ENCODE measurements at places on chromosomes 4 and X.

DNA sequence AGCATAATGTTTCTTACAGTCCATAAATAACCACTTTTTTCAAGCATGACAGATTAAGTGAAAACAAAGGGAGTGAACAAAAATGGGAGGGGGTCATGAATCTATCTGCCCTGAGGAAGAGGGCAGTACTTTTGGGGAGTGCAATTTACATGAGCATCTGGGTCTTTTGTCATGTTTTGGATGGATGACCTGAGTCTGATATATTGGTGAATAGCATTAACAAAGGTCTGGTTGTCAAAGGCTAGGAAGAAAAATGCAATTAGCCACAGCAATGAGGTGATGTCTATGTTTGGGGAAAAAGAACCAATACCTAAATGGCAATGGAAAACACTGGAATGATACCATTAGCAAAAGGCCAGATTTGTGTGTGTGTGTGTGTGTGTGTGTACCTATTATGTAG lies 15.1 kb upstream of the MAD2L1 start:
- H3K36me3 ChIP-seq, result no peaks in the 10 kb centered on the region
- H3K27ac ChIP-seq, result no peak overlapping the region
- no peaks in the 10 kb centered on the region for H3K4me1 ChIP-seq
- H3K4me3 ChIP-seq, result no peak overlapping the region

- peaks cover 8% of the 10 kb centered on the region for H3K4me1 ChIP-seq
- no peaks in the 10 kb centered on the region for H3K27me3 ChIP-seq
- H3K4me3 ChIP-seq, result peak overlapping the region; percentile 95
These were observed 863 bp upstream of the RAB33A start for GRCh38 chrX:130170752-130171445.

DNA sequence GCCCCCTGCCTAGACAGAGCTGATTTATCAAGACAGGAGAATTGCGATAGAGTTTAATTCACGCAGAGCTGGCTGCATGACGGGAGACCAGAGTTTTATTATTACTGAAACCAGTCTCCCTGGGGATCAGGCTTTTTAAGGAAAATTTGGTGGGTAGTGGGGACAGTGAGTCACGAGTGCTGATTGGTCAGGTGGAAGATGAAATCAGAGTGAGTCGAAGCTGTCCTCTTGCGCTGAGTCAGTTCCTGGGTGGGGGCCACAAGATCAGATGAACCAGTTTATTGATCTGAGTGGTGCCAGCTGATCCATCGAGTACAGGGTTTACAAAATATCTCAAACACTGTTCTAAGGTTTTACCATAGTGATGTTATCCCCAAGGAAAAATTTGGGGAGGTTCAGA lies 36.6 kb downstream of the MYOZ2 start:
- no peak overlapping the region for H3K27ac ChIP-seq
- H3K4me1 ChIP-seq, result peaks cover 6% of the 10 kb centered on the region
- peak; percentile 31 for ATAC-seq
- H3K36me3 ChIP-seq, result no peaks in the 10 kb centered on the region

GRCh38 chrX:68354879-68355628 lies 78.2 kb downstream of the OPHN1 start:
- no peaks in the 10 kb centered on the region for H3K4me1 ChIP-seq
- no peak overlapping the region for H3K27ac ChIP-seq
- H3K36me3 ChIP-seq, result no peaks in the 10 kb centered on the region
- no peak for ATAC-seq

GRCh38 chrX:133985164-133985966 lies at the start of gene GPC3:
GPC3 (minus strand) TSS chrX:133985594.
- H3K36me3 ChIP-seq, result no peaks in the 10 kb centered on the region
- no peaks in the 10 kb centered on the region for H3K4me1 ChIP-seq
- peak within 1 kb of the TSS; percentile 46 for H3K4me3 ChIP-seq
- H3K27me3 ChIP-seq, result peaks cover 22% of the 10 kb centered on the region

DNA sequence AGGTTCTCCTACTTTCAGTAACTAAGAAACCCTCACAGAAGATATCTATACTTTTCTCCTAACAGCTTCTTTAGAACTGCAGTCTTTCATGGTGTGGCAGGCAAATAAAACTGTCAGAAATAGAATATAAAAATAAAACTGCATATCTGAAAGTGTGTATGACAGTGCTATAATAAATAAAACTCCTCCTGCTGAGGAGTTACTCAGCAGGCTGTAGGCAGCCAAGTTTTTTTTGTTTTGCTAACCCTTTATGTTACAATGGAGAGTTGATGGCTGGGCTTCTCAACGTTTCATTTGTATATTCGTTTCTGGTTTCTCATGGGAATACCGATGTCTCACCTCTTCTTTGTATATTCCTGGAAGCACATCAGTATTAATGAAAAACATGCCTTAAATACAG lies 18.2 kb upstream of the UGT2B10 start:
- no peak overlapping the region for H3K27ac ChIP-seq
- no peaks in the 10 kb centered on the region for H3K4me1 ChIP-seq
- H3K27me3 ChIP-seq, result no peaks in the 10 kb centered on the region

- ATAC-seq, result no peak
- H3K4me1 ChIP-seq, result no peaks in the 10 kb centered on the region
- H3K36me3 ChIP-seq, result no peaks in the 10 kb centered on the region
- H3K4me3 ChIP-seq, result no peak overlapping the region
- H3K27me3 ChIP-seq, result no peaks in the 10 kb centered on the region
These were observed 981.3 kb downstream of the C4orf33 start for GRCh38 chr4:130077275-130077674.

DNA sequence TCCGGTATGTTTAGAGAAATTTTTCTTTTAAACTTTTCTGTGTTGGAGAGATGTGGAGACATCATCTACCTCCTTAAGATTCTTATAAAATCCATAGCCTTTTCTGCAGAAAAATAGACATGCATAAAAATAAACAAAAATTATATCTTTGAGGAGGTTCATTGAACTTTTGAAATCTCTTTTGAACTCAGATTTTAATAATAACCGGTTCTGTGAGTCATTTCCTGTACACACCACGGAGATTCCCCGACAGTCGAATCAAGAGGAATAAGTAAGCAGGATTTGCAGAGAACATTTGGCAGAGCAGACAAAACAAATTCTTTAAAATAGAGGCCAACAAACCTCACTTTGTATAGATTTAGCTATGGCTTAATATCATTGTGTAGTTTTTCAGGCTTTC lies 918.7 kb upstream of the POU3F4 start:
- no peak for ATAC-seq
- H3K36me3 ChIP-seq, result no peaks in the 10 kb centered on the region
- no peaks in the 10 kb centered on the region for H3K27me3 ChIP-seq
- no peaks in the 10 kb centered on the region for H3K4me1 ChIP-seq

DNA sequence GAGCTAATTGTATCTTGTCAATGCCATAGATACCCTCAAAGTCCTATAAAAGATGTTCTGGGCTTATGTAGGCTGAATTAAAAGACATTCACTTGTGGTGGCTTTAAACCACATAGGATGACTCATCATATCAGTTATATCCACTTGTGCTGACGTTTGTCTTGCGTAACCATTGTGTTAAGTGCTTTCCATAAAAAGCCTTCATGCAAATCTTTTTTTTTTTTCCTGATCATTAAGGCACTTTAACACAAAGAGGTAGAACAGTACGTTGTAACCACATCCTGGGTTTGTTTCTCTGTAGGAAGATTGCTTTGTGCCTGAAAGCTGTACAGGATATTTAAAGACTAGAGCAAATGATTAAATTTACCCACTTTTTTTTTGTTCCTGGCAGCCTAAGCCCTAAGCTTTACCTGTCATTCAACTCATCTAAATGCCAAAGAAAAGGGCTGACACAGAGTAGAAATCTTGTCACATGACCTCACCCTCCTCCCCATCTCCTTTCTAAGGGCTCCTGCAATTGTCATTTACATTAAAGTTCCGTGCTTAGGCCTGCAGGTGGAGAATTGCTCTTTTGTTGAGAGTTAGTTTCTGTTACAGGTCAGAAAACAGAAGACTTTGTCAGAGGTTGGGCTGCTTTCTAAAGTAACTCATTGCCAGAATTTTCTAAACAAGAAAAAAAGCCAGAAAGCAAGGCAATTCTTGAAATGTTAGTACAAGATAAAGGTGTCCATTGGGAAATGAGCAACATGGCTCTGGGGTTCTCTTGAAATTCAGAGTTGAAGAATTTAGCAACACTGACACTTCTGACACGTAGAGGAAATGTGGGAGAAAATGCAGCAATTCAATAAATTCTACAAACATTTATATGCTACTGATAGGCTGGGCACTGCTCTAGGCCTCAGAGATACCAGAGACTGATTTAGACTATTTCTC lies 555.6 kb downstream of the PPARGC1A start:
- peak; percentile 79 for ATAC-seq
- peak overlapping the region; percentile 87 for H3K27ac ChIP-seq
- H3K27me3 ChIP-seq, result no peaks in the 10 kb centered on the region

DNA sequence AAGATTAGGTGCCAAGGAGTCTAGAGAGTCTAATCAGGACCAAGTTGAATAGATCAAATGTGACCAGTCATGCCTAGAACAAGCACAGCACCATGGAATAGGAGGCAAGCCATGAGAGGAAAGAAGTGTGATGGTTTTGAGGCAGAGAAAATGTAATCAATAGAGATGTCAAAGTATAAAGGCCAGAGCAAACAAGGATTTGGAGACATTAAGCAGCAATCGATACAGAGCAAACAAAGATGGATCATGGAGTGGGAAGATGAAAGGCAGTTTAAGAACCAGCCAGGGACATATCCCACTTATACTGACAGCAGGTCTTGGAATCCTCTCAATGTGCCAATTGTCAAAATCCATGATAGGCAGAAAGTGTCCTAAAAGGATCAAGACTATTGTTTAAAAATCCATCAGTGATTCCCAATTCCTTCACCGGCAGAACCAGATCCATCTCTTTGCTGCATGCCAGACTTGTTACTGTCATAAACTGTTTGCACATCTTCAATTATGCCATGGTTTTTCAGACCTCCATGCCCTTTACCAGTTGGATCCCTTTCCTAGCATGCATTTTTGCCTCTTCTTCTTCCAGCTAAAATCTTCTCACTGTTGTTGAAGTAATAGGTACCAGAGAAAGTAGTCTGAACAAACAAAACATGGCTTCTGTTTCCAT lies 520.7 kb upstream of the ARX start:
- no peak overlapping the region for H3K4me3 ChIP-seq
- H3K27me3 ChIP-seq, result no peaks in the 10 kb centered on the region
- no peak overlapping the region for H3K27ac ChIP-seq
- no peaks in the 10 kb centered on the region for H3K36me3 ChIP-seq
- H3K4me1 ChIP-seq, result no peaks in the 10 kb centered on the region

GRCh38 chrX:10047631-10048030 lies 80.5 kb downstream of the CLDN34 start:
- no peak overlapping the region for H3K4me3 ChIP-seq
- H3K36me3 ChIP-seq, result no peaks in the 10 kb centered on the region
- no peaks in the 10 kb centered on the region for H3K27me3 ChIP-seq
- no peak overlapping the region for H3K27ac ChIP-seq
- peaks cover 5% of the 10 kb centered on the region for H3K4me1 ChIP-seq
- ATAC-seq, result no peak

GRCh38 chr4:18531731-18532130 lies 510.2 kb upstream of the LCORL start:
- H3K27ac ChIP-seq, result no peak overlapping the region
- H3K4me1 ChIP-seq, result no peaks in the 10 kb centered on the region
- H3K4me3 ChIP-seq, result no peak overlapping the region
- no peak for ATAC-seq
- no peaks in the 10 kb centered on the region for H3K27me3 ChIP-seq

DNA sequence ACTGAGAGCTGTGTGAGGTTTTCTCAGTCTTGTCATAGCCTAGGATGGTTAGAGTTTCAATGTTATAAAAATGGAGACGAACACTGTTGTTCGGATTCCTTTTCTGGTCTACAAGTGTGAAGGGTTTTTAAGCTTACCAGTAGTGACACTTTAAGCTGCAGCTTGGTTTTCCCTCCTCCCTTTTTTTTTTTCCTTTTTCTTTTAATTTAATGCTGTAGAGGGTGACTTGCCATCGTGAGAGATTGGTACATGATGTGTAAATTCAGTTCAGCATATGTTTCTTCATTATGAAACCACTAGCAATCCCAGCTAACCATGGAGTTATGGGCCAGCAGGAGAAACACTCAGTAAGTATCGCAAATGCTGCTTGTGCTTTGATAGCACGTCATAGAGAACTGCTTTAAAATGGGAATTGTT lies 165.0 kb downstream of the RAPGEF2 start:
- H3K36me3 ChIP-seq, result no peaks in the 10 kb centered on the region
- H3K27me3 ChIP-seq, result no peaks in the 10 kb centered on the region
- H3K27ac ChIP-seq, result no peak overlapping the region
- H3K4me3 ChIP-seq, result no peak overlapping the region

DNA sequence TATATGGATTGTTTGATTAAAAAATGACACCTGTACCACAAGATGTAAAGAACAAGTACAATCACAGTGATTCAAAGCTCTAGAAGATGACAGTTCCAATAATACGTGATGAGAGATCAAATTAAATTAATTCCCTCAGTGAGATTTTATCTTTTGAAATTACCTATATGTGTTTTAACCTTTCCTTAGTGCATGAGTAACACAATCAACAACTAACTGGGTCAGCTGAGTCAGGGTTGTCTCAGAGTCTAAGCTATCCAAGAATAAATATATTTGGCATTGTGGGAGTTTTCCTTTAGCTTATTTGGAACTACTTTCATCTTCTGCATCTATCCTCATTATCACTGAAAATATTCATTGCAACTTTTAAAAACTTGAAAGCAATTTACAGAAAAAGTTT lies 162.8 kb downstream of the WDFY3 start:
- H3K36me3 ChIP-seq, result no peaks in the 10 kb centered on the region
- no peak overlapping the region for H3K4me3 ChIP-seq
- no peak overlapping the region for H3K27ac ChIP-seq
- no peak for ATAC-seq

DNA sequence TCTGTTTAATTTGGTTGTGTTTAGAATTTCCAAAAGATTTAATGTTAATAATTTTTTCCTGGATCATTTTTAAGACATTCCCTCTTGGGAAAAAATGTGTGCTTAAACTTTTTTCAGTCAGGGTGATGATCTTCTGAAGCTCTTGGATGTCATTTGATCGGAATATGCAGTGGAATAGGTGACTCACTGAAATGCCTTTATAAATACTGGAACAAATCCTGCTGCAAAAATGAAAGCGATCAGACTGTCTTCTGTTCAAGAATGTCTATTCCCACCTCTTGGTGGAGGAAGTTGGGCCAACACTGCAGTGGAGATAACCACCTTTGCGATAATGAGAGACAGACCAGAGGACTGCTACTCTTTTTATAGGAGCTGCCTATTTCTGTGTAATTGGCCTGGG lies 46.7 kb downstream of the LARP1B start:
- H3K4me1 ChIP-seq, result no peaks in the 10 kb centered on the region
- ATAC-seq, result no peak
- H3K27ac ChIP-seq, result no peak overlapping the region
- H3K27me3 ChIP-seq, result no peaks in the 10 kb centered on the region

GRCh38 chr4:113756005-113756410 lies 5.5 kb downstream of the CAMK2D start:
- no peaks in the 10 kb centered on the region for H3K27me3 ChIP-seq
- peaks cover 24% of the 10 kb centered on the region for H3K4me1 ChIP-seq
- H3K27ac ChIP-seq, result peak overlapping the region; percentile 49
- H3K4me3 ChIP-seq, result peak overlapping the region; percentile 96
- ATAC-seq, result peak; percentile 87

DNA sequence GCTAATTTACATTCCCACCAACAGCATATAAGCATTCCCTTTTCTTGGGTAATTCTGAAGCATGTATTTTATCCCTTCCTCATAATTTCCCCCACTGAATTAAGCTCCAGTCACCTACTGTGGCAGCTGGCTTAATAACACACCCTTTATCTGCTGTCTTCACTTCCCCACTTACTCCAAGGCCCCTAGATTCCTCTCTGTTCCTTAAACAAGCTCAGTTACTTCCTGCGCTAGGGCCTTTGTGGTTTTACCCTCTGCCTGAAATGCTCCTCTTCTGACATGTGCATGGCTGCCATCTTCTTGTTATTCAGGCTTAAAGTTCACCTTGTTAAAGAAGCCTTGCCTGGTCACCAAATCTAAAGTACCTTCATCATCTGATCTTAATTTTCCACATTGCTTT lies 47.2 kb upstream of the RPS6KA3 start:
- no peak overlapping the region for H3K27ac ChIP-seq
- H3K4me1 ChIP-seq, result no peaks in the 10 kb centered on the region
- no peak overlapping the region for H3K4me3 ChIP-seq
- no peaks in the 10 kb centered on the region for H3K36me3 ChIP-seq
- H3K27me3 ChIP-seq, result no peaks in the 10 kb centered on the region

Data from activated T-helper 17 cell treated with anti-CD3 and anti-CD28 coated beads, Interleukin-2, amount 50 U/mL, for 72 hours (primary cell).